ENCODE measurements at places on chromosomes 11 and 22.

GRCh38 chr11:2711161-2711560 is 11.4 kb upstream of the KCNQ1OT1 start:
- DNase-seq: no peak

GRCh38 chr22:28394513-28395110 is 285.0 kb downstream of the TTC28 start:
- DNase-seq: no peak

DNA sequence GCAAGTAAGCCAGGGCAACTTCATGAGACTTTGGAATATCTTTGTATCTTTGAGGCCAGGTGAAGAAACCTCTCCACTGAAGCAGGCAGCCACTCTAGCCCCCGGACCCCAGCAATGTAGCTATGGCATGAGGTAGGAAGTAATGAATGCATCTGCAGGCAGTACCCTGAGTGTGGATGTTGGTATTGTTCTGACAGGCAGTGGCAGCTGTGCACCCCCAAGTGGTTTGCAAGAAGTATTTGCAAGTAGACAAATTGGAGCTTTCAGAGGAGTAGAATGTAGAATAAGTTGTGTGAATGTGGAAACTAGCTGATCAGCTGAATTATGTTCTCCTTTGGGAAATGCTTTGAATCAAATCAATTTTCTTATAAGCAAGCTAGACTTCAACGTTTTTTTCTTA is 194.4 kb upstream of the PGR start:
- no peak for DNase-seq

- DNase-seq: no peak
Observed at GRCh38 chr11:72309074-72309598, 65.2 kb upstream of the PHOX2A start.

- DNase-seq: no peak
Observed at GRCh38 chr22:43917521-43917920, 6.1 kb upstream of the PNPLA3 start.

GRCh38 chr11:72358466-72359405 is 75.6 kb downstream of the CLPB start:
- DNase-seq: no peak

DNA sequence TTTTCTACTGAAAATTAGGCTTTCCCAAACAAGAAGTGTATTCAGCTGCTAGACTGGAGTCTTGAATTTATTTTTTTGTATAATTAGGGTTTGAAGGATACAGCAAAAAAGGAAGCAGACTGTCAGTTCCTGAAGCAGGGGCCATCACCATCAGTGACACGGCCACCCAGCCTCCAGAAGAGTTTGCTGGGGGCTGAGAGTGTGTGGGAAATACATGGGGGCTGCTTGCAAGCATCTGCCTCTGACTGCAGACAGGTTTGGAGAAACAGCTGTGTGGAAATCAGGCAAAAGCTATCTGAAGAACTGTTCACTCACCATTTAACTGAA is 23.0 kb downstream of the FZD4 start:
- no peak for DNase-seq

GRCh38 chr11:8310743-8311298 is 47.1 kb upstream of the LMO1 start:
- DNase-seq: no peak

- no peak for DNase-seq
Observed at GRCh38 chr11:46207270-46207669, 70.2 kb upstream of the CREB3L1 start.

GRCh38 chr11:97965849-97966646 is 1054.7 kb upstream of the CNTN5 start:
- DNase-seq: no peak

DNA sequence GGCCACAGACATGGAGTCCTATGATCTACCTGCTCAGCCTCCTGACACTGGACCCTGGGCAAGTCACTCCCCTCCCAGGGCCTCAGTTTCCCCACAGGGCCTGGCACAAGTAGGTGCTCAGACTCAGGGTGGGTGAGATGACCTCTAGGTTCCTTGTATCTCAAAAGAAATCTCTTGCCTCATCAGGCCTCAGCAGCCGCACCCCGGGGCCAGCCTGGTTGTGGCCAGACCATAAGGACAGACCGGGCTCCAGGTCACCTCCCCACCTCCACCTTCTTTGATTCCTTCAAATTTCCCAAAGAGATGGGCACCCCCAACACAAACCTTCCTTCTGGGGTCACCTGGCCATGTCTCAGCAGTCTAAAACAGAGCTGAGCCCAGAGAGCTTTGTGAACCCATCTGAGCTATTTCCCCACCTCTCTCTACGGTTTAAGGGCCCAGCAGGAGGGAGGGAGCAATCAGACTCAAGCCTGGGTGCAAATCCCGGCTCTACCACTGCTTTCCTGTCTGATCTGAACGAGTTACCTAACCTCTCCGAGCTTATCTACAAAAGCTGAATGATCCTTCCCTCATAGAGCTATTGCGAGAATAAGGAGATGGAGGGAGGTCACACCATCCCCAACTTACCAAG is 2.5 kb upstream of the APOL4 start:
- no peak for DNase-seq

- DNase-seq: no peak
Observed at GRCh38 chr11:17807034-17807433, 72.5 kb downstream of the KCNC1 start.

DNA sequence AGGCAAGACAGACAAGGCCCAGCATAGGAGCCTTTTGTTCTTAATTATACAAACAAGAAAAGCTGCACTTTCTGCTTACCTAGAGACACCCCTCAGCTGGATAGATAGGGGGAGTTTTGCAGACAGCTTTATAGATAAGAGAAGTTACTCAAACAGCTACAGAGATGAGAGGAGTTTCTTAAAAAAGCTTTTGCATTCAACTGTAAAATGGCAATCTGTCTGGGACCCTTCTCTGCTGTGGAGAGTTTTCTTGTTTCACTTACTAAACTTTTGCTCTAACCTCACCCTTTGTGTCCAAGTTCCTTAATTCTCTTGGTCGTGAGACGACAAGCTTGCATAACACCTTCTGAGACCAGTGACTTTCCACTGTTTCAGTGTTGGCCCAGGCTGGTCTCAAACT is 103.8 kb upstream of the CHORDC1 start:
- no peak for DNase-seq

GRCh38 chr11:44301564-44302271 is 8.2 kb downstream of the ALX4 start:
- DNase-seq: no peak

DNA sequence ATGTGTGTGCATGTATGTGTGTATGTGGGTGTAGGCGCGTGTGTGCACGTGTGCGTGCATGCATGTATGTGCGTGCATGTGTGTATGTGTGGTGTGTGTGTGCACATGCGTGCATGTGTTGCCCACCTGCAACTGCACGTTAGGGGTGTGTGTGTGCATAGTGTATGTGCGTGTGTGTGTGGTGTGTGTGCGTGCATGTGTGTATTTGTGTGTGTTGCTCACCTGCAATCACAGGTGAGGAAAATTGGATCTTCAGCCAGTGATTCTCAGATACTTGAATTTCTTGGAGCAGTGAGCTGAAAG is 54.3 kb downstream of the ST14 start:
- no peak for DNase-seq

GRCh38 chr11:125020342-125020741 is 42.8 kb upstream of the SLC37A2 start:
- DNase-seq: no peak

DNA sequence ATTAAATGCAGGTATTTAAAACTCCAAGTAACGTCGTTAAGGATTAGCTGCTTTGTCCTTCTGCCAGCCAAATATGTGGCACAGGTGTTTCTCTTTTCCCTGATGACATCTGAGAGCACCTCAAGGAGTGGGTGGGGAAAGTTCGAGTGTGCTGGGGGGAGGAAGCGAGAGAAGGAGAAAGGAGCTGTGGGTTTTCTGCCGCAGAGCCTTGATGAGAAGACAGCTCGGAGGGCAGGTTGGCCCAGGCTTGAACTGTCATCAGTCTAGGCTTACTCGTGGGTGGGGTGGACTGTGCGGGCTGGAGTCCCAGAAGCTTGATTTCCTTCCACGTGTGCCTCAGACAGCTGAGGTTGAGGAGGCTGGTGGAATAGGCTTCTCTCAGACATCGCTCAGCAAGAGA is 15.2 kb upstream of the SORL1-AS1 start:
- DNase-seq: peak; percentile 82

DNA sequence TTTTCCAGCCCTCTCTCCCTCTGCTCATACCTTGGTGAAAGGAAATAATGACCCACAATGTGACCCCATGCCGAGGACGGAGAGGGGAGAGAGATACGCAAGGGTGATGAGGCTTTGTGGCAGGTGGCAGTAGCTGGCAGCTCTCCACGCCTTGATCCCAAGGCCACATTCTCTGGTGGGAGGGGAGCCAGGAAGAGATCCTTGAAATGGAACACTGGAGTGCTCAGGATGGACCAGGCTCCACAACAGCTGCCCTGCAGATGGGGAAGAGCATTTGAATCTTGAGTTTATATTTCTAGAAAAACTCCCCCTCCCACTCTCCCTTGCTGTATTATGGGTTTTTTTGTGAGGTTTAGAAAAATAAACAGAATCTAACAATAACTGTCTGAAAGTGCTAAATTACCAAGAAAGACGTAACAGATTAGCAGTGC is 61.6 kb upstream of the CDON start:
- DNase-seq: no peak

- no peak for DNase-seq
Observed at GRCh38 chr11:8252388-8252787, 11.3 kb downstream of the LMO1 start.

GRCh38 chr11:14611939-14612338 is 31.7 kb upstream of the PDE3B start:
- DNase-seq: no peak

- no peak for DNase-seq
Observed at GRCh38 chr11:1048375-1049070, 12.0 kb upstream of the MUC6 start.

DNA sequence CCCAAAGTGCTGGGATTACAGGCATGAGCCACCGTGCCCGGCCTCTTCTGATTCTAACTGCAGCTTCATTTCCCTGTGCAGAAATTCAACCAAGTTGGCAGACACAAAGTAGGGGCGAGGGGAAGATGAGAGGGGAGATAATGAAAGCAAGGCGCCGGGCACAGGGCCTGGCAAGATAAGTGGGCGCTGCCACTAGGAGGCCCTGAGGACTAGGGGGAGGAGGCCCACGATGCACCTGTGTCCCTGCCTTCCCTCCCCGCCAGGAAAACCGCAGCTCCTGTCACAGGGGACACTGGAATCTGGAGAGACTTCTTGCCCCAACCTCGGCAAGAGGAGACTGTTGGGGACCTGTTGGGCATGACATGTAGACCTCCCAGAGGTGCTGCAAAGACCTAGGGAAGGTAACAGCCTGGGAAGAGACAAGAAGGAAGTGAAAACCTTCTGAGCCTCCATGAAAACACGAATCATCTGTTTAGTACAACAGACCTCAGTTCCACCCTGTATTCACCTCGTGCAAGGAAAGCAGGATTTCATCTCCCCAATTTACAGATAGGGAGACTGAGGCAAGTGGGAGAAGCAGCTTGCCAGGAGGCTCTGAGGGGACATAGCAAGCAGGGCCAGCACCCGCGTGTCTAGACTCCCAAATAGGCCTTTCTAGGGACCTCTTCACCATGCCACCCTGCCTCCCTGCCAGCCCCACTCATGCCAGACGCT is 3.1 kb upstream of the LGALS1 start:
- peak; percentile 40 for DNase-seq

DNA sequence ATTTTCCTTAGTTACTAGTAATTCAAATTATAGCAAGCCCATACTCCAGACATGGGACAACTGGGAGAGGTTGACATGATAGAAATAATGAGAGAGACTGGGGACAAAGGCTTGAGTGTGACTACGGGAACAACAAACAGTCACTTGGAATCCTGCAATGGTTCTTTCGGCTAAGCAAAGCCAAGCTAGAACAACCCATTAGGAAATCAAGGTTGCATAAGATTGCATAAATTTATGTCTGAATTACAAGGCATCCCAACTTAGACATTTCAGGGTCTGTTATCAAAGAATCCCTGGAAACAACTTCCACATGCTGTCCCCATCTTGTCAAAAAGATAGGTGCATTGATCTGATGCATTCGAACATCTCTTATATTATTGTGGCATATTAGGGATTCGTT is 10.2 kb upstream of the NRGN start:
- no peak for DNase-seq

DNA sequence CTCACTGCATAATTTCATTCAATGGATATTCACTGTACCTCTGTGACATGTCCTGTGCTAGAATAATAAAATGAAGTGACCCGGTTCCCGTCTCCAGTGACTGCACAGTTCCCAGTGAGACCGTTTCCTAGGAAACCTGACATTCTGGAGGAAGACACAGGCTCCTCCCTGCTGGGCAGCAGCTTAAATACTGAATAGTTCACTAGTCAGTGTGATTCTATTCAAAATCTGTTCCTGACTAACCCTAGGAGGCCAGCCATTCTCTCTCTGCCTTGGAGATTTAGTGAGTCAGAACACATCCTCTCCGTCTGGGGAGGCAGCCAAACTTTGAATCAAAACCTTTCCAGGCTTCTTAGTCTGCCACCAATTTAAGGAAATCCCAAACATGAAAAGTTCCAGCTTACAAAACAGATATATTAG is 11.3 kb downstream of the TRIM66 start:
- DNase-seq: no peak
